ENCODE measurements at places on chromosomes 12 and 14.

- DNase-seq, result no peak
Observed at GRCh38 chr12:8773461-8773860, 49.0 kb upstream of the A2ML1 start.

- DNase-seq, result no peak
Observed at GRCh38 chr14:51012055-51012454, 67.8 kb upstream of the PYGL start.

DNA sequence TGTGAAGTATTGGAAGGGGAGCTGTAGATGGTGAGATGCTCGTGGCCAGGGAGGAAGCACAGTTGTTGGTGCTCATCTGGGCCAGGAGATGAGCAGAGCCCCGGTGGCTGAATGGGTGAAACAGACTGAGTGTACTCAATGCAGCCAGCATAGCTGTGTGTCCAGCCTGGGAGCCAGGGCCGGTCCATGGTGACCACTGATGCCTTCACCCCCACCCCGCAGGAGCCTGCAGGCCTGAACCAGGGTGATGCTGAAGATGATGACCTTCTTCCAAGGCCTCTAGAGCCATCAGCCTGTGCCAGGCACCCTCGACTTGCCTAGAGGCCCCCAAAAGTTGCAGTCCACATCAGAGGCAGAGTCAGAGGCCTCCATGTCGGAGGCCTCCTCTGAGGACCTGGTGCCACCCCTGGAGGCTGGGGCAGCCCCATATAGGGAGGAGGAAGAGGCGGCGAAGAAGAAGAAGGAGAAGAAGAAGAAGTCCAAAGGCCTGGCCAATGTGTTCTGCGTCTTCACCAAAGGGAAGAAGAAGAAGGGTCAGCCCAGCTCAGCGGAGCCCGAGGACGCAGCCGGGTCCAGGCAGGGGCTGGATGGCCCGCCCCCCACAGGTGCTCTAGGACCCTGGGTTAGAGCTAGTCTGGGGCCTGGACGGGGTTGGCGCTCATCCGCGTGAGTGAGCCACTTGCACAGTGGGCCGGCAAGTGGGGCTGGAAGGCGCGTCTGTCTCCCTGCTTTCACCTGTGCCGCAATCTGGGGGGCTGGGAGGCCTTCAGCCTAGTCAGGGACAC is 3.0 kb downstream of the TNFAIP2 start:
- DNase-seq, result no peak

- DNase-seq, result no peak
Observed at GRCh38 chr14:30450631-30451545, 108.1 kb upstream of the G2E3 start.

DNA sequence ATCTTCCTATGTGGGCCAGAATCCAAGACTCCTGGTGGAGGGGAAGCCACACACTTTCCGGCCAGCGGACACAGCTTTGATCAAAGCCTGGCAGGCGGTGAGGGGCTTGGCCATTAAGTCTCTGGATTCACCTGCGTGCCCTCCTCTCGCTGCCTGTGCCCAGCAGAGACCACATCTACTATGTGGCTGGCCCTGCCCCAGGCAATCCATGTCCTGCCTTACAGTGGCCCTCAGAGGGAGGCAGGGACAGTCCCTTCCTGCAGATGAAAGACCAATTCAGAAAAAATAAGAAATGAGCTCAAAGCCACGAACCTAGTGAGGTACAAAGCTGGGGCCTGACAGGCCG is 82.7 kb upstream of the GPR68 start:
- DNase-seq, result no peak

DNA sequence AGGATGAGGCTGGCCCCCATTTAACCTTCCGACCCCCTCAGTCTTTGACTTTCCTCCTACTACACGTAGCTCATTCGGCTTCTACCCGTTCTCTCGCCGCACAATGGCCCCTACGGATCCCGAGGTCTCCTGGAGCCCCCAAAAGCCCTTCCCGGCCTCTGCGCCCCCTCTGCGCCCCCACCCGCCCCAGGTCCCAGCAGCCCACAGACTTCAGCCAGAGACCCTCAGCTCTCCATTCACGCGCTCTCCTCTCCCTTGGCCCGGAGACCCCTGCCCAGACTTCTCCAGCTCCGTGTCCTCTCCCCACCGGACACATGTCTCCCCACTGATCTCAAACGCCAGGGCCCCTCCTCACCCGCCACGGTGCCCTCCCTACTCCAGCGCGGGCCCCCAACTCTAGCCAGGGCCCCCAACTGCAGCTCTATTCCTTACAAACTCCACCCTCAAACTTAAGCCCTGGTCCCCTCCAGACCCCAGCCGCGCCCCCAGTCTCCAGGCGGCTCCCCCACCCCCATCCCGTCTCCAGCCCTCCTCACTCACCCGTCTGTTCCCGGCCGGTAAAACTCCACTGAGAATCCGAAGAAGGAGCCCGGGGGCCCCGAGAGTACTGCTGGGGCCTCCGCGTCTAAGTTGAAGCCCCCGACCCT is 502 bp downstream of the ITGA5 start:
- DNase-seq, result no peak

DNA sequence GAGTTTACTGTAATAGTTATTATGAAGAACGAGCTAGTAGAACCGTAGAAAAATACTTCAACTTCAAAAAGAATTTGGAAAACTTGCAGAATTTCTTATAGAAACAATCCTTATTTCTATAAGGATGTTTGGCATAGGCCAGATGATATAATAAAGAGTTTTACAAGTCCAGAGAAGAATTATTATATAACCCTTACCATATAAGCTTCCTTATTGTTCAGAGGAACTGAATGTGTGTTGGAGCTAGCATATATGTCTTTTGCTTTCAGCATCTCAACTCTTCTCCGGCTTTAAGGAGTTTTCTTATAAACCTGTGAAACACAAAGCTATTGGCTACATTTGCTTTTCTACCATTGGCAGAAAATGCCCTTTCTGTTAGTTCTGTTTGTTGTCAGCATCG is 178.0 kb upstream of the E2F7 start:
- no peak for DNase-seq

DNA sequence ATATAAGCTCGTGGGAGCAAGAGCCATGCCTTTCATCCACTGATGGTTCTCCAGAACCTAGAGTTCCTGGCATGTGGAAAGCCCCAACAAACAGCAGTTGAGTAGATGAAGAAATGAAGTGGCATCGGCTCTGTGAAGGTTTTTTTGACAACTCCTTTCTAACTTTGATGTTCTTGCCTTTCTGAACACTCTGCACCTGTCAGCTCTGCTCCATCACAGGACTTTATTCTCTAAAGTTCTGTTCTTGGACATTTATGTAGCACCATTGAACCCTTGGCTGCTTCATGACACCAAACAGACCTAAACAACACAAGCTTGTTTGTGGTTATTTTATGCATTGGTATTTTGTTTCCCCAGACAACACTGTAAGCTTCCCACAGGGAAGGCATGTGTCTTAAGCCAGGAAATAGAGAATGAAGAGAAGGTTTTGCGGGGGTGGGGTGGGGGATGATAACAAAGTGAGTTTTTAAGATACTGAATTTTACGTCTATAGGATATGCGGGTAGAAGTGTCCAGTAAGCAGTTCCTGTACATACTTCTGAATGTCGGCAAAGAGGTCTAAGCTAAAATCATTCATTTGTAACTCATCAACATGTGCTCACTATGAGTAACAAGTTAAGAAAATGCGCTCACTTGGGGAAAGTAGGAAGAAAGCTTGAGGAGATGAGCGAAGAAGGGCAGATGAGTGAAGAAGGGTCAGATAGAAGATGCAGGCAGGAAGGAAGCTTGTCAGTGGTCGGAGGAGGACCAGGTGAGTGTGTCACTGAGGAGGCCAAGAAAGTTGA is 146.0 kb upstream of the PLEKHG7 start:
- no peak for DNase-seq

DNA sequence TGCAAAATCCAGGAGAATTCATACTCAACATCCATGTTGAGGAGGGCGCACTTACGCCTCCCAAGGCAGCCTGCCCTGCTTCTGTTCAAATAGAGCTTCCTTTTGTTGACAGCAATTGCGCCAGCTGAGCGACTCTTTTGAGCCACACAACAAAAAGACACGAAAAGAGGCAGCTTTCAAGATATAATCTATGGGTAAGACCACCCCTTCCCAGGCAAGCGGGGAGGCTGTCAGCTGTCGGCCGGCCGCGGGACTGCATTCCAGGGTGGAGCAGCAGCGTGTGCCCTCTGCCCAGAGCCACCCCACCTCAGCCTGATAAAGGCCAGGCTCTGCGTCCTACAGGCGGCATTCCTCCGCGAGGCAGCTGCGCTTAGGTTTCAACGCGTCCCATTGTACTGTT is 15.8 kb upstream of the STAB2 start:
- DNase-seq, result no peak

- no peak for DNase-seq
Observed at GRCh38 chr14:83594874-83595273, 1935.1 kb upstream of the FLRT2 start.

DNA sequence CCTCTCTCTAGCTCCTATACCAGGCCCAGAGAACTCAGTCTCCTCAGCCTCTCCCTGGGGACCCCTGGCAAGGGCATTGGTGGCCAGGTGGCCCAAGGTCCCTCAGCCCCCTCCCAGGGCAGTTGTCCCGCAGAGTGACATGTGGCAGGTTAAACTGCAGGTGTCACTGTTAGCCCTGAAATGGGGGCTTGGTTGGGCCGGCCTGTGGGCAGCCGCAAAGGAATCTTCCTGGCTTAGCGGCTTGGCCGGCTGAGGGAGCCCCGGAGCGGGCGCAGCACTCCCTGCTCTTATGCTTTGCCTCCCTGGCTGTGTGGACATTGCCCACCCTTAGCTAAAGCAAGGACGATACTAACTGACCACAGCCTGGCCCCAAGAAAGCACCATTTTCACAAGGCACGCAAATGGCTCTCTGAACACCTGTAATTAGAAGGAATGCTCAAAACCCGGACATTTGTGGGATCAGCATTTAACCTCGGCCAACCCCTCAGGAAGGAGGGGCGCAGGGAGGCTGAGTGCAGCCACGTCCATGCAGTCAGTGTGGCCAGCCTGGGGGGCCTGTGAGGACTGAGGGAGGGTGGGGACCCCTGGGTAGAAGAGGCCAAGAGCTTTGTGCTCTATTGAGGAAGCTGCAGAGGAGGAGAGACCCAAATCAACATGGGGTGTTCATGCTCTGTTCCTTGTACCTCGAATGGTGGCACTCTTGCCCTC is 82.2 kb downstream of the PAPOLA start:
- DNase-seq, result no peak

DNA sequence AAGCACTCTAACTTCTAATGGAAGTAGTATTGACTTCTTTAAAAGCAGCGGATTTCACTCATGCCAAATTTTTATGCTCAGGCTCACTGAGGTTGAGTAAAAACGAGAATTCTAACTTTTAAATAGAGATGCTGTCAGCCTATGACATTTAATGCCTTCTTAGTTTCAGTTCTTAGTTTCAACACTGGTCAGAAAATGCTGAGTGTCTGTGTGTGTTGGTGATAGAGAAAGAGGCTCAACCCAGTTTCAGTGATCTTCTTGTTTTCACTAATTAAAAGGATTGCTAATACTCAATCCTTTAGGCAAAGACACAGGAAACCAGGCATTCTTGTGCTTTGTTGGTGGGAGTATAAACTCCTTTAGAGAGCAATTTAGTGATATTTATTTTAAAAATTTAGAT is 31.0 kb downstream of the PEBP1 start:
- DNase-seq, result no peak

GRCh38 chr14:80100681-80101080 is 110.6 kb downstream of the DIO2 start:
- no peak for DNase-seq

DNA sequence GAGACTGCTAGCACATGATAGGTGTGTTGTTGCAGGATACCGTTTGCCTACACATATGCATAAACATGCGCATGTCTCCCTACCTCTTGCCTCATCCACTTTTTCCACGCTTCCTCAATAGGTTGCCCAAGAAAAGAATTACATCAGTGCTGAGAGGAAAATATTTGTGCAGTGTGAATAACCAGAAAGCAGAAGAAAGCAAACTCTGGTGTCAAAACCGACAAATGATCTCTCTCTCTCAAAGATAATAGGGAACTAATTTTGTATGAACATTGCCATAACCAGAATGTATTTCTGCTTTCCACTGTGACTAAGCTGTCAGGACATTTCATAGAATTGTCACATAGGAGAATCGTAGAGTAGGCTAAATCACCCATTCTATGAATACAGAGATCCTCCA is 1.3 kb downstream of the CLEC7A start:
- no peak for DNase-seq

DNA sequence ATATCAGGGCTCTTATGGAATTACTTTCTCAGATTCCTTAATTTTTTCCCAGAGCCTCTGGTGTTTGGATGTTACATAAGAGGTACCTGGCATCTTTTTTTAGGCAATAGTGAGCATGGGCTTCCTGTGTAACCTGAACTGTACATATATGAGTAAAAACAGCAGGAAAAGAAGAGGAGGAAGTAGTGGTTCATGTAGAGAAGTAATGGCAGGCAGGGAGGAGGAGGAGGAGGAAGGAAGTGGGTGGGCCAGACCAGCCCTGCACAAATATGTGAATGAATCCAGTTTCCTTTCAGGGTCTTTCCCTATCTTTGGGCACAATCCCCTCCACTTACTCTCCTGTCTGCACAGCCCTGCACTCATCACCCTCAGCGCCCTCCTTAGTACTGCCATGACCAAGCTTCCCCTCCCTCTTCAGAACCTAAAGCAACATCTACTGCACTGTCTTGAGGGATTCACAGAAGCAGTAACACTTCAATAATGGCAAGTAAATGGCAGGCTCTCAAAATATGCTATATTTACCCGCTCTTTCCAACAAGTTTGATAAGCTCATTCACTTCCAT is 40.9 kb upstream of the GSG1 start:
- no peak for DNase-seq

DNA sequence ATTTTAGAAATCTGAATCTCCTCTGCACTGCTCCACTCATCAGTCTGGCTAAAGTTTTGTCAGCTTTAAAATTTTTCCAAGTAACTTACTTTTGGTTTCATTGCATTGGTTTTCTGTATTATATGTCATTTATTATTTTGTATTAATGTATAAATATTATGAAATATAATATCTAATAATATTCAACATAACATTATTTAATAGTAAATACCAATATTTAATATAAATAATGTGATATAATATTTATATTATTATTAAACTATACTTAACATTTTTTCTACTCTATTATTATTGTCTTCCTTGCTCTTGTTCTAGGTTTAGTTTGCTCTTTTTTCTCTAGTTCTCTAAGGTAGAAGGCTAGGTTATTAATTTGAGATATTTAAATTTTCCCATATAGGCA is 512.1 kb downstream of the AACS start:
- no peak for DNase-seq

- DNase-seq, result no peak
Observed at GRCh38 chr14:22007784-22008412, 334.3 kb upstream of the OR4E1 start.

- DNase-seq, result no peak
Observed at GRCh38 chr12:75786070-75786469, 245.5 kb downstream of the PHLDA1 start.

DNA sequence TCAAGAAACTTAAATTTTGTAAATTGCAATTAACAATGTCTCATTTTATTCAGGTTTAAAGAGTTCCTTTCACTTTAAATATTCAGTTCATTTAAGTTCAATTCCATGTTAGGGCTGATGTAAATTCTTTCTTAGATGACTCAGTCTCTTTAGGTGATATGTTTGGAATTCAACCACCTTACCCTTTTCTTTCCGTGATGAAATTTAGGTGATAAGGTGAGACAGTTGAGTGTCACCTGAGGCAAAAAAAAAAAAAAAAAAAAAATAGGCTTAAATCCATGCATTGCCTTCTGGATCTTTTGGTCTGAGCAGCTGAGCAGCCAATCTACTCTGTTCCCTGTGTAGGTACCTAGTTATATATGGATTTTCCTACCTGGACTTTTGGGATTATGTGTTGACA is 299.5 kb downstream of the DAD1 start:
- no peak for DNase-seq
